Lung microvascular endothelial cell (primary cell): ENCODE measurements at places on chromosomes 3 and 15.

- DNase-seq, result no peak
Measured at GRCh38 chr3:113264283-113265131, 53.1 kb downstream of the BOC start.

- no peak for DNase-seq
Measured at GRCh38 chr15:71549697-71550096, 260.7 kb upstream of the NR2E3 start.

DNA sequence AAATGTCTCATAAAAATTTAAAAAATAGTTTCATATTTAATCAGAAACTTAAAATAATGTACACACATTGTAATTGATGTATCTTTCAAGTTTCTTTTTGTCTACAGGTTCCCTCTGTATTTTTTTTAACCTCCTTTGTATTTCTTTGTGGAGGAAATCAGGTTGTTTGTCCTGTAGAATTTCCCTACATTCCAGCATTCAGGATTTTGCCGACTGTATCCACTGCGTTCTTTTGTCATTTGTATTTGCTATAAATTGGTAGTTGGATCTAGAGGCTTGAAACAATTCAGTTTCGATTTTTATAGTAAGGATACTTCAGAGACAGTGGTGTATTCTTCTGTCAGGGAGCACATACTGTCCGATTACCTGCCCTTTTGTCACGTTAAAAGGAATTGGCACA lies 367.2 kb downstream of the SOX2 start:
- no peak for DNase-seq

DNA sequence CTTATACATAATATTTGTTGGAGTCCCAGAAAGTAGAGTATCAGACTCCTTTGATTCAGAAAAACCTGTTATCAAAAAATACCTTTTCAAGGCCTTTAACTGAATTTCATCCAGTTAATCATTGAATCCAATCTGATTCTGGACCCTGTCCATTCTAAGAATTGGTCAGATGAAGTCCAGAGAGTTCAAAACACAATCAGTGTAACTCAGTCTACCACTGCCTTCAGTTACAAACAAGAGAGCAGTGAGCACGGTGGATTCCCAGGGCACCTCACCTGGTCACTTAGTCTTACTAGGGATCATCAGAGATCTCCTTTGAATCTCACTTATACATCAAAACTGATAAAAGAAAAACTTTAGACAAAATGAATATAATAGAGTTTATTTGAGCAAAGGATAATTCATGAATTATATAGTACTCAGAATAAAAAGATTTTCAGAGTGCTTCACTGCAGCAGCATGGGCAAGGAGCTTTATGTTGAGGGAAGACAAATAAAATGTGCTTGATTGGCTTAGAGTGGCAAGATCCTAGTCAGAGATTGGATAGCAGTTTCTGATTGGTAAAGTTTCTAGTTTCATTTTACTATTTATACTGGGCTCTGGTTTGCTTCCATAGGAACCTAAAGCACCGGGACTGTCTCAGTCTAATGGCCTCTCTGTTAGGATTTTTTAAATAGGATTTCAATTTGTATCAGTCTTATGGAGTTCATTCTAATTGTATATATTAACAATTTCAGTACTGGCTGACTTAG lies 474.9 kb upstream of the GOLIM4 start:
- DNase-seq, result no peak

DNA sequence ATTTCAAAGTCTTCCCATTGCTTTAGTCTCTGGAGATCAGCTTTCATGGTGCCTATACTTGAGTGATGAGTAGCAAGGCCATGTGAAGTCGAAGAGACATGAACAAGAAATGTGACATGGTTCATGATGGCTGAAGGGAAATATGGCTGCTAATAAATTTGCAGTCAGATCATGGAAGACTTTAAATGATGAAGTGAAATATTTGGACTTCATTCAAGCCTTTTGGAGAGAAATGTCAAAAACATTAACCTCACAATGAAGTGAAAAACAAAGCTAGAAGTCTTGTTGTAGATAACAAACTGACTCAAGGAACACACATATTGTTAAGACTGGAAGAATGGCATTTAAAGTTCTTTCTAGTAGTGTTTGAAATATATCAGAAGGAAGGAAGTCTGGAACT lies 120.3 kb upstream of the CCDC54 start:
- no peak for DNase-seq

DNA sequence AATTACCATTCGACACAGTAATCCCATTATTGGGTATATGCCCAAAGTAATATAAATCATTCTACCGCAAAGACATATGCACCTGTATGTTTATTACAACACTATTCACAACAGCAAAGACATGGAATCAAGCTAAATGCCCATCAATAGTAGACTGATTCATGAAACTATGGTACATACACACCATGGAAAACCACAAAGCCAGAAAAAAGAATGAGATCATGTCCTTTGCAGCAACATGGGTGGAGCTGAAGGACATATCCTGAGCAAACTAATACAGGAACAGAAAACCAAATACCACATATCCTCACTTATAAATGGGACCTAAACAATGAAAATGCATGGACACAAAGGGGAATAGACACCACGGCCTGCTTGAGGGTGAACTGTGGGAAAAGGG lies 11.1 kb upstream of the MCF2L2 start:
- DNase-seq, result peak; percentile 35

DNA sequence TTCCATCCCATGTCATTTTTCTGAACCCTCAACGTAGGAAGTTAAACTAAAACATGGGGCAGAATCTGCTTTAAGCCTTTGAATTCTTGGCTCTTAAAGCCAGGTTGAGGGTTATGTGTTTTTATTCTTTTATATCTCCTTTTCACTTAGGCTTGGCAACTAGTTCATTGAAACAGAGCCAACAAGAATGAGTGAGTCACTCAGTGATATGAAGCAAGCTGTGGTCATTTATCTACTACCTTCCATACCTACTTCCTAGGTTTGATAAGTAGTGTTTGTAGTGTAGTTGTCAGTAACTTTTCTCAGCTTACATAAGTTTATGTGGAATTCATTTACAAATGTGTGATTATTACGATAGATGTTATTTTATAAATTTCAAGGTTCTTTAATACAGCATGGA lies 67.4 kb downstream of the SNRPN start:
- no peak for DNase-seq

- no peak for DNase-seq
Measured at GRCh38 chr3:77071809-77072208, 31.9 kb downstream of the ROBO2 start.

- DNase-seq, result no peak
Measured at GRCh38 chr3:117128872-117129271, 419.3 kb downstream of the TUSC7 start.

- DNase-seq, result no peak
Measured at GRCh38 chr15:60616147-60616546, 137.2 kb upstream of the ICE2 start.

- no peak for DNase-seq
Measured at GRCh38 chr3:112333381-112334317, 693 bp downstream of the CD200 start.

DNA sequence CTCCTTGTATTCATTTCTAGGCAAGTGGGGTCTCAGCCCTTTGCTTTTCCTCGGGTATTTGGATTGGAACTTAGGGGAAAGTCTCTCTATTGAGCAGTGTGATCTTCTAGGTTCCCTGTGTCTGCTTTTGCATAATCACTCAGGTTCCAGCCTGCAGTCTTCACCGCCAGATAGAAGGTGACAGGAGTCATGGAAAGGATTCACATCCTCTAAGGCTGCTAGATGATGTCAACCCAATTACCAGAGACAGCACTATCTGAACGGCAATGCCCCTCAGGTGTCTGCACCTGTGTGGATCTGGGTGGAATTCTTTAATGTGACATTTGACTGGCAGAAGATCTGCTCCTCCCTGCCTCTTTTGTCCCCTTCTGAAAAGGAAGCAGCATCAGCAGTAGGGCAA lies 177.7 kb downstream of the P3H2 start:
- no peak for DNase-seq

DNA sequence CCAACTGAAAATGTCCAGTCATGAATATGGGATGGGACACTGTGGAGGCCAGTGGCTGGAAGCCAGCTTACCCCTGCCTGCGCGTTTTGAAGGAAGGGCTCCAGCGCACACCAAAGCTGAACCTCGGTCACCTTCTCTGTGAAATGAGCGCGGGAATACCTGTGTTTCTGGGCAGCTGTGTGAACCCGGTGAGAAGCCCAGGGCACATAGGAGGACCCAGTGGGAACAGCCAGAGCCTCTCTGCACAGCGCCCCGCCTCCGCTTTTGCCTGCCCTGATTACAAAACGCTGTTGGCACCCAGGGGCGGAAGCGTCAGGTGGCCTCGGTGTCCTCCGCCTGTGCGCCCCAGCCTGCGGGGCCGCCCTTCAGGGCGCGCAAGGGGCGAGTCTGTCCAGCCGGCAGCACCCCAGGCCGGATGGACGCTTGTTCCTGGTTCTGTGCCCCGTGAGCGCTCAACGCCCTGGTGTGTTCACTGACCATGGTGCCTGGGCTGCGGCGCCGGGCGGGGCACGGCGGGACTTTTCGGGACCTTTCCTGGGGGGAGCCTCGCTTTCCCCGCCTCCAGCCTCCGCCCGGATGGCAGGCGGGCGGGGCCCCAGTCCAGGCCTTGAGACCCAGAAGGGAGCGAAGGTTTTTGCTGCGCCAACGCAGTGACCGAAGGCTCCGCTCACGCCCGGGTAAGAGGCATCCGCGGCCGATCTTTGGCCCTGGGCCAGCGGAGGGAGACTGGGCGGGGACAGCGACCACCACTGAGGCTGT lies at the start of gene SQOR:
SQOR (plus strand) TSS at position 598 of the 759 bp plus-strand sequence. CDS start 23,895 bp downstream, outside the sequence.
- peak; percentile 82 for DNase-seq

- DNase-seq, result peak; percentile 12
Measured at GRCh38 chr3:149969110-149969939, 1.4 kb downstream of the PFN2 start.

DNA sequence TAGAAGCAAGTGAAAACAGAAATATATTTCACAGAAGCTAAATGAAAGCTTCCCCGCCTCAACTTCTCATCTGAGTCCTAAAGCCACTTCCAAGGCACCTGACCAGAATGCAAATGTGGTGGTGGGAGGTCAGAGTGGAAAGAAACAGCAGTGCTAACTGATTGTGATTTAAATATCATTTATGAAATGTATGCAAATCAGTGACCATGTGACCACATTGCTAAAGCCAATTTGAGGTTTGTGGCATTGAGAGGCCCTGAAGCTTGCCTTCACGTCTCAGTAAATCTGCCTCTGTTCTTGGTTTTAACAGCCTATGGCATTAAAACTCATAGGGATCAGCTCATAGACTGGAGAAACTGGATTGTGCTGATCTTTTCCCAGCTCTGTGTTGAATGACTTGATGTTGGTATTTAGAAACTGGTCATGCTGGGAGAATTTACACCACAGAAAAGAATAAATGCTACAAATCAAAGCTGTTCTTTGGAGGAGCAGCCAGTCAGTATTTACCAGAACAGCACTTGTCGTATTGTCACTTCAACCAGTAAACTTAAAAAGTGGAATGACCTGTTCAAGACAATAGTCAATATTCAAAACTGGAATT lies 481.4 kb upstream of the ALCAM start:
- DNase-seq, result no peak

DNA sequence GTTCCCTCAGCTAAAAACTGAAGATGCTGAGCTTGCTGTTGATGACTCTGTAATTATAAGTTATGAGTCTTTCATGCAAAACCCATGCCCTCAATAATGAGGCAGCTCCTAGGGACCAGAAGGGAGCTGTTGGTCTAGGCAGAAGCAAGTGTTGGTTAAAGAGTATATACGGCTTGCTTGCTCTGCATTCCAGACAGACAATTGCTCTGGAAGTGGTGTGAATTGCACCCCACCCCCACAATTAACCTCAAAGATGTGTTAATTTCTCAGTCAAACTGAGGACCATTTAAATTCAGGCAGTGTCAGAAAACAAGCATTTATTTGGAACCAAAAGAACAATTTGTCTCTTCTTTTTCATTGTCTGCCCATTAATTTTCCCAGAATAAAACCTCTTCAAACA lies 163.5 kb upstream of the EOMES start:
- DNase-seq, result no peak

DNA sequence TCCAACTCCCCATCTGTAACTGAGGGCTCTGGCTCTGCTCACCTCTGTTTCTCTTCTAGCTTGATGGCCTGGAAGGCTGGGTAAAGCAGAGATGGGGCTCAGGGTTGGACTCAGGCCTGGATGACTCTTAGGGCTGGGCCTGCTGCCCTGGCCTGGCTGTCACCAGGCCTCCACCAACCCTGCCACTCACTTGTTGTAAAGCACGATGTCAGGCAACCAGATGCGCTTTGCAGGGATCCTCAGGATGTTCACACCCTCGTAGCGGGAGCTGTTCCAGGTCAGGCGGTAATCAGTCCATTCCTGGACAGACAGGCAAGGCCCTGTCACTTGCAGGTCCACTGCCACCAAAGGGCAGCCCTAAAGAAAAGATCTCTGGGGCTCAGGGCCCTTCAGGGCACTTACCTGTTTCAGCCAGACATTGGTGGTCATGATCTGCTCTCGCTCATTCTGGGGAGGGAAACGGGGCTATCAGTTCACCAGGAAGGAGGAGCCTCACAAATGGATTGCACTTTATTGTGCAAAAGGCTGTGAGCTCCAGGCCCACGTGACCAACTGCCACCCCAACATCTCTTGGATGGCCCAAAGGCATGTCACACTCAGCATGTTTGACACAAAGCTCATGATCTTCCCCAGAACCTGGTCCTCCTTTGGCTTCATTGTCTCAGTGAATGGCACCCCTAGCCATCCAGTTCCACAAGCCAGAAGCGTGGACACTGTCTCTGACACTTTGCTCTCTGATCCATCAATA lies 9.9 kb downstream of the CHRNB4 start:
- no peak for DNase-seq

- no peak for DNase-seq
Measured at GRCh38 chr15:66941108-66941711, 124.2 kb upstream of the SMAD3 start.

DNA sequence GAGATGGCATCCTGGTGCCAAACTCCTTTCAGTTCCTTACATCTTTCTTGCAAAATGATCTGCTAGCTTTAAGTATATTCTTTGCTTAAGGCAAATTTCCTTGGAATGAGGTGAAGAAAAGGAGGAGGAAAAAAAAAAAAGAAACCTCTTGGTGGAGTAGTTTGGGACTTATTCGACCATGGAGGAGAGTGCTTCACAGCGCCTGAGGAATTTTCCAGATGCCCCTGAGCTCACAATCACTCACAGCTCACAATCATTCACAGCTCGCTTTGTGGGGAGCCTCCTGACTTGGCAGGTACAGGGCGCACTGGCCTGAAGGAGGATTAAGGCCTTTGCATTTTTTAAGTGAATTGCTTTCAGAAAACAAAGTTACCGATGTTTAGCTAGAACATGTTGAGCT lies 53.9 kb downstream of the BOC start:
- no peak for DNase-seq

DNA sequence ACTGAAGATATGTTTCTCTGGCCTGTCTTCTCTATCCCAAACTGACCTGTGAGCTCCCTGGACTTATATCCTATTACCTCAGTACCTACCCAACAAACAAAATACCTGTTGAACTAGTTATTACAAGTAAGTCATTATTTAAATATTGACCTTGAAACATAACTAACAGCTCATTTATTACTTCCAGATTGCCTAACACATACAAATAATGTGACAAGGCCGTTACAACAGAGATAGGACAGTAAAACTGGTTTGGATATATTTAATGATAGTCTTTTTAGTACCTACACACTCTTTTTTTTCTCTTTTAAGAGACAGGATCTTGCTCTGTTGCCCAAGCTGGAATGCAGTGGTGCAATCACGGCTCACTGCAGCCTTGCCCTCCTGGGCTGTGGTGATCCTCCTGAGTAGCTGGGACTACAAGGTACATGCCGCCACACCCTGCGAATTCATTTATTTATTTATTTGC lies 145.0 kb downstream of the ADAM10 start:
- no peak for DNase-seq

- DNase-seq, result no peak
Measured at GRCh38 chr3:124246376-124246775, 254.5 kb upstream of the ROPN1 start.

- DNase-seq, result no peak
Measured at GRCh38 chr15:64751464-64751863, 23.9 kb downstream of the RBPMS2 start.
